ENCODE measurements at places on chromosomes 13 and 19.

- DNase-seq = no peak
These were observed 108.7 kb downstream of the DPF1 start for GRCh38 chr19:38115271-38115802.

- DNase-seq = no peak
These were observed 166.6 kb downstream of the SLITRK6 start for GRCh38 chr13:85632526-85633195.

DNA sequence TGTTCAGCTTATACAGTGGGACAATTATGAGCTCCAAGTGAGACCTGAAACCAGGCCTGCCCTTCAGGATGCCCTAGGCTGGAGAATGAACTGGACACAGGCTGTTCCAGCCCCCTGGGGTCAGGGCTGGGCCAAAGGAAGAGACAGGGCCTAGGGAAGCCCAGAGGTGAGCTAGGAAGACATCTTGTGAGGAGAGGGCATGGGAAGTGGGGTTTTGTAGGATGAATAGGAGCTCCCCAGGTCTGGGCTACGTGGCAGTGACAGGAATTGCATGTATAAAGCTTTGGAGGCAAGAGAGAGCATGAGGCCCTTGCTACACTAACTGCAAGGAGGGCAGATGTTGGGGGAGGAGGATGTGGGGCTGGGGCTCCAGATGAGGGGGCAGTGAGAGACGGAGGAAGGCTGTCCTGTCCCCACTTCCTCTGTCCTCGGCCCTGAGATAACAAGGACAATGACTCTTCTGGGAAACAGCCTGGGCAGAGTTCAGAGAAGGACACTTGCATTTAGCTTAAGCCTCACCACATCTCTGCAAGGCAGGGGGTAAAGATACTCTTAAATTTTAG lies 1.5 kb upstream of the TBXA2R start:
- DNase-seq = no peak

GRCh38 chr13:53201454-53202225 lies 173.0 kb downstream of the OLFM4 start:
- DNase-seq = no peak

- no peak for DNase-seq
These were observed 178.8 kb upstream of the RFC3 start for GRCh38 chr13:33639158-33639557.

DNA sequence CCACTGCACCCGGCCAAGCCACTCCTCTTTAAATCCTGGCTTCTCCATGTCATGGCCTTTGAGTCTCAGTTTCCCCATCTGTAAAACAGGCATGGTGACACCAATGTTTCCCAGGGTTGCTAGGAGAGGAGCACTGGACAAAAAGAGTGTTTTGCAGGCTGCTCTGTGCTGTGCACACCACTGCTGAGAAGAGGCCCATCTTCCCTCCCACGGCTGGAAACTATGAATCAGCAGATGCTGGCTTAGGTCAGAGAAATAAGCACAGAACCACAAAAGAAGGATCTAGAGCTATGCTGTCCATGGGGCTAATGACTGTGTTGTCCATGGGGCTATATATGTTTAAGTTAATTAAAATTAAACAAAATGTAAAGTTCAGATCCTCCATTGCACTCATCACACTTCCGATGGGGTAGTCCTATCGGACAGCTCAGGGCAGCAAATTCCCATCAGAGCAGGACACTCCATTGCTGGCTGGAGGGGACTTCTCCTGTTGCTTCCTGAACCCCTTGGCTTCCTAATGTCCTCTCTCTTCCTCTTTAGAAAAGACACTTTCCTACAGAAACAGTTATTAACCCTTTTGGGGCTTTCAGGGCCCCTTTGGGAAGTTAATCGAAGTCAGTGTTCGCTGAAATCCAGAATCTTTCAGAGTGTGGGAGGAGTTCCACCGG lies 37.1 kb downstream of the TSHZ3 start:
- DNase-seq = no peak

GRCh38 chr19:41422456-41422855 lies 4.7 kb downstream of the B3GNT8 start:
- no peak for DNase-seq

DNA sequence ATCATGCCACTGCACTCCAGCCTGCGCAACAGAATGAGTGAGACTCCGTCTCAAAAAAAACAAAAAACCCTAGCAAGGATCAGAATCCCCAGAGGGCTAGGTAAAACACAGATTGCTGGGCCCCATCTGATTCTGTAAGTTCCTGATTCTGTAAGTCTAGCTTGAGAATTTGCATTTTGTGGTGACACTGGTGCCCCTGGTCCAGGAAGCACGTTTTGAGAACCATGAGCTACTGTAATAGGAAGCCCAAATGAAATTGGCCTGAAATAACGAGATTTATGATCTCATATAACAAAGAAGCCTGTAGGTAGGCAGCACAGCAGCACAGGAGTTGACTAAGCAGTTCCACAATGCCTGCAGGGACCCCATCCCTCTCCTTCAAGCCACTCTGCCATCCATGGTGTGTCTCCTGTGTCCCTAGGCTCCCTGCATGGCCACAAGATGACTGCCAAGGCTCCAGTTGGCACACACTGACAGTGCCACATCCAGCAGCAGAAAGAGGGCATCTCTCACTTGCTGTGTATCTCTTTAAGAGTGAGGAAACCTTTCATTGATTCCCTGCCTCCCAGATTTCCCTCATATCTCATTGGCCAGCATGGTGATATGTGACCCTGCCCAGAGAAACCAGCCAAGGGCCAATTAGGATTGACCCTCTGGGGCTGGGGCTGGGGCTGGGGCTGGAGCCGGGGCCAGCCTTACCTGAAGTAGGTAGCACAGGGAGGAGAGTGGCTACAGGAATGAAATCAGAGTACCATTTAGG lies 21.7 kb downstream of the SIPA1L3 start:
- DNase-seq = no peak

DNA sequence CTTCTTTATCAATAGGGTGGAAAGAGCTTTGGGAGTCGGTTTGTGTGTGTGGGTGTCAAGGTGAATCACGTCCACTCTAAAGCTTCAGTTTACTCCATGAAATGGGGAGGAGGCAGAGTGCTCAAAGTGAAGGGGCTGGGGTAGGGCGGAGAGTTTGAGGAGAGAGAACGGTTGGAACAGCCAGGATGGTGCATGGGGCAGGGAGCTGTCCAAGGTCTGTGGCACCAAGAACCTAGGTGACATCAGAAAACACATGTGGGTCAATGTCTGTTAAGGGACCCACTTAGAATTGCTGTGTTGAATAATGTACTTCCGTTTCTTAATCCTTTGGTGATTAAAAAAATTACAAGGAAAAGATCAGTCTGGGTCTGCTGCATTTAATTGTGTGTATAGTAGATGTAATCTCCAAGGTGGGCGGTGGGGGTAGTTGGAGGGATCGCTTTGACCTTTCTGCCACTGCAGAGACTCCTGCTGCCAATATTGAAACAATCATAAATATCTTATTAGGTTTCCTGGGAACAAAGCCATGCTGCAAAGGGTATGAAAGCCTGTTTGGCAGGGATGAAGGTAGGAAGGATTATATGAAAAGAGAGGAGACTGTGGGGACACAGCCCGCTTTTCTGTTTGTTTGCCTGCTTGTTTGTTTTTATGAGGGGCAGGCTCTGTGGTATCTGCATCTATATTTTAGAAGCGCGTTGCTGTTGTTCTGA lies 122.3 kb downstream of the ATP8A2 start:
- no peak for DNase-seq

- no peak for DNase-seq
These were observed 15.7 kb upstream of the B3GNT3 start for GRCh38 chr19:17778968-17779929.

DNA sequence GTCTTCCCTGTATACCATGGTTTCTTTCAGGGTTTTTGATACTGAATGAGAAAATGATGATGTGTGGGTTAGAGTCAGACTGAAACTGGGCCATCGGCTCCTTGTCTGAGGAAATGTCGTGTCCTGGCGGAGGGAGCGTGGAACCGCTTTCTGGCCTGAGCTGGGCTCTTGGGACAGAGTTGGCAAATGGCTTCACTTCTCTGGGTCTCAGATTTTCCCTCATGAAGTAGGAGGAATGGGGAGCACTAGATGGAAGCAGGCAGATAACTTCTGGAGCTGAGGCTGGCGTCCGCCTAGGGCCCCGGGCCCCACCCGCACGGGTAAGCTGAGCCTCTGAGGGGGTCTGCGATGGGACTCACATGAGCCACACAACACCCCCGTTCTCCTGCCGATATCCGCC lies 133.3 kb upstream of the WASF3 start:
- DNase-seq = no peak

GRCh38 chr19:21474671-21475181 lies 30.7 kb upstream of the ZNF429 start:
- DNase-seq = peak; percentile 76

DNA sequence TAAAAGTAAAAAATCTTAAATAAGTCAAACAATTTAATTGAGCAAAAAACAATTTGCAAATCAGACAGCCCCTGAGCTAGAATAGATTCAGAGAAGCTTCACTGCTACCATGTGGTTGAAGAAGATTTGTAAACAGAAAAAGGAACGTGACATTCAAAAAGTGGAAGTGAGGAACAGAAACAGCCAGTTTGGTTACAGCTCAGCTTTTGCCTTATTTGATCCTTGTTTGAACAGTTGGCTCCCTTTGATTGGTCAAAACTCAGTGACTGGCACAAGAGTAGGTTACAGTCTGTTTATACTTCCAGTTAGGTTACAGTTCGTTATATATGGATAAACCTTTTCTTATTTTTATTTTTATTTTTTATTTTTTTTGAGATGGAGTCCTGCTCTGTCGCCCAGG lies 5.8 kb downstream of the ZNF221 start:
- no peak for DNase-seq

GRCh38 chr13:98275681-98276171 lies 98.7 kb upstream of the RNF113B start:
- DNase-seq = no peak

DNA sequence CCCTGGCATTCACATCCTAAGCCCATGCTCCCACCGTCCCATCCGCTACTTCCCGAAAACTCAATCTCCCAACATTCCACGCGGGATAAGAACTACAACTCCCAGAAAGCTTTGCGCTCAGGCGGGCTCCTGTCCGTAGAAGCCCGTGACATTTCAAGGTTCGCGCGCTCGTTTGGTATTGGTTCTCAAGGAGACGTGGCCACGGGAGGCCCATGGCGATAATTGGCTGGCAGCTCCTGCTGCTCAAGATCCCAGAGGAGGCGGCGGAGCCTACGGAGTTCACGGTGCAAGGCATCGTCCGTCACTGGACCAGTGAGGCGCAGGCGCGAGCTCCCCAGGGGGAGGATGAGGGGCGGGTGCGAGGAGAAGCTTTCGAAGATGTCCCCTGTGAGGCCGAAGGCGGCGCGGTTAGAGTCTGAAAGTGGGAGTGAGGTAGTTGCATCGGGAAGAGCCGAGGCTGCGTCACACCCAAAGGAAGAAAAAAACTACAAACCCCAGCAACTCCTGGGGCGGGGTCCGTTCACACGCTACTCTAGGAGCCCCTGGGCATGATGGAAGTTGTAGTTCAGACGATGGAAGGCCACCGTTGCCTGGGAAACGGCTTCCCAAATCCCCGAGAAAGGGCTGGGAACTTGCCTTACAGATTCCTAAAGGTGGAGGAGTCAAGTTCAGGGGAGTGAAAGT lies 1.2 kb upstream of the MAMSTR start:
- peak; percentile 91 for DNase-seq

DNA sequence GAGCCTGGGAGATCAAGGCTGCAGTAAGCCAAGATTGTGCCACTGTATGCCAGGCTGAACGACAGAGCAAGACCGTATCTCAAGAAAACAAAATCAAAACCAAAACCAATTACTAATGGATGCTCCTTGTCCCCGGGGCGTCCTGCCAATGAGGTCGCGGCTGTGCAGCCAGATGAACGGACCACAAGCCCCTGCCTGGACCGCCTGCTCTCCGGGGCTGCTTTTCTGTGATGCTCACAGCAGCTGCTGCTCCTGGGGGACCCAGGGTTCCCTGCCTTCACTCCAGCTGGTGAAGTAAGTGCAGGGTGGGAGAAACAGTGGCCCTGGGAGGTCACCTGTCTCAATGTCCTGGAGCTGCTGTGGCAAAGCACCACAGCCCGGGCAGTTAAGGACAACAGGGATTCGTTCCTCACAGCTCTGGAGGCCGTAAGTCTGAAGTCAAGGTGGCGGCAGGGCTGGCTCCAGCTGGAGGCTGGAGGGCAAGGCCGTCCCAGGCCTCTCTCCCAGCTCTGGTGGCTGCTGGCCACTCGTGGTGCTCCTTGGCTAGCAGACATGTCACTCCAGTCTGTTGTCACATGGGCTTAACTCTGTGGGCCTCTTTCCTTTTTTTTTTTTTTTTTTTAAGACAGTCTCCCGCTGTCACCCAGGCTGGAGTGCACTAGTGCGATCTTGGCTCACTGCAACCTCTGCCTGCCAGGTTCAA lies 10.1 kb downstream of the COPE start:
- no peak for DNase-seq
